ENCODE measurements at places on chromosomes 2 and 18.

DNA sequence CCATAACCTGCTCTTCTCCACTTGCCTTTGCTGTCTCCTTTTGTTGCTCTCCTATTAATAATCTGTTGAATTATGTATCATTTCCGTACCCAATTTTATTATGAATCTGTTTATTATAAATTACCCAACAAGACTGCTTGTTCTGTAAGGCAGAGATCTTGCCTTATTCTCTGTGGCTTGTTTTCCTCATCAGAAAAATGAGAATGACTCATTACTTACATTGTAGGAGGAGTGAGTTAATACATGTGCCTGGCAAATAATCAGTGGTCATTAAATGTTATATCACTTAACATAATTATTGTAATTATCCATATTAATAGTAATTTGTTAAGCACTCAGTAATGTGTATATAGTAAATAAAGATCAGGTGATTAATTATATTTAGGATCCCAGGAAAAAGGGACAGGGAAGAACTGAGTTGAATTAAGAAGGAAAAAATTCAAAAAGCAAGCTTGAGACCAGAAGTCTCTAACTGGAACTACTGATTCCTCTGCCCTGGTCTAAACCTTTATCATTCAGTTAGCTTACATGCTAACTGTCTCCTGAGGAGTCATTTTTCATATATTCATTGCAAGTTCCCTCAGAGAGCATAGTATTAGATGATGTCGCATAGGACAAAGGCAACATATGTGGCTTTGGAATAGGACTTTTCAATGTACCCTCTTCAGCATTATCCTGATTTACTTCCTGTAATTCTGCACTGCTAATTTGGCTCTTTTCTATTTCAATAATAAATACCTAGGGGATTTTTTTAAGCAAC, 335.7 kb downstream of the GALNT13 start:
- no peak for DNase-seq

- DNase-seq = no peak
Measured at GRCh38 chr2:135164431-135164830, 112.3 kb downstream of the RAB3GAP1 start.

GRCh38 chr2:44433895-44434294, 72.1 kb downstream of the CAMKMT start:
- no peak for DNase-seq

GRCh38 chr2:100632037-100632436, 69.2 kb downstream of the PDCL3 start:
- no peak for DNase-seq

- DNase-seq = no peak
Measured at GRCh38 chr2:17822445-17823117, 6.3 kb downstream of the MSGN1 start.

DNA sequence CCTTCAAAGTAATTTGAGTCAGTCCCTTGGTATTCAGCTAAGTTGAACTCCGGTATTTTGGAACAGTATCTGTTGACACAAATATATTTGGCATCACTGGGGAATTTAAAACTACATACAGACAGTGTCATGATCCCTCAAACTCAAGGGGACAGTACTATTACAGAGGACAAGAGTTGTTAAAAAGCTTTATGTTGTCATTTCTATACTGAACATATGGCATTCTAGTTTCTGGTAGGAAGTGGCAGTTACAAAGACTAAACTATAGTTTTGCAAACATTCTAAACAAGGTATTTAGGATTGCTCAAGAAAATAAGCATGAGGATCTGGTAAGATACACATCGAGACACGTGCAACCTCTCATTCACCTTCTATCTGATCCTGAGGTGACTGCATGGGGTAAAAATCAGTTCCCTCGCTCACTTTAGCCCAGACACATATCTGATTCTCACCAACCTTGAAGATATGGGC, 16.6 kb upstream of the CCNYL1 start:
- DNase-seq = no peak

DNA sequence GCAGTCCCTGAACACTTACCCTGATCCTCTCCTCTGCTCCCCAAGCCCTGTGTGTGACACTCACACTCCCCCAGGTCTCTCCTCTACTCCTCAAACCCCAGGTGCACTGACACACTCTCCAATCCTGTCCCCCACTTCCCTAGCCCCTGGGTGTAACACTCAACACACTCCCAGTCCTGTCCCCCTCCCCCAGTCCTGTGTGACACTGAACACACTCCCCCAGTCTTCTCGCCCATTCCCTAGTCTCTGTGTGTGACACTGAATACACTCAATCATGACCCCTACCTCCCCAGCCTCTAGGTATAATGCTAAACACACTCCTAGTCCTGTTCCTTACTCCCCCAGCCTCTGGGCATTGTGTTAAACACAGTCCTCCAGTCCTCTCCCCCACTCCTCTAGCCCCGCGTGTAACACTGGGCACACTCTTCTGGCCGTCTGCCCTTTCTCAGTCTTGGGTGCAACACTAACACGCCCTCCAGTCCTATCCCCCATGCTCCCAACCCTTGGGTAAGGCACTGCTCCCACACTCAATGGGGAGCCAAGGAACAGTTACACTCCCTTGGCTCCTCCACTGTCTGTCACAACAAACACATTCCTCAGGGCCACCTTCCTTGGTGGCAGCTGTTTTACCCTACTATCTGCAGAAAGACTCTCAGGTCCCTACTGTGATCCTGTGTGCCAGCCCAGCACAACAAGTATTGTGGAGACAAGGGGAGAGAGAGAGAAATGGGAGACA, 82.5 kb upstream of the PKDCC start:
- DNase-seq = no peak

DNA sequence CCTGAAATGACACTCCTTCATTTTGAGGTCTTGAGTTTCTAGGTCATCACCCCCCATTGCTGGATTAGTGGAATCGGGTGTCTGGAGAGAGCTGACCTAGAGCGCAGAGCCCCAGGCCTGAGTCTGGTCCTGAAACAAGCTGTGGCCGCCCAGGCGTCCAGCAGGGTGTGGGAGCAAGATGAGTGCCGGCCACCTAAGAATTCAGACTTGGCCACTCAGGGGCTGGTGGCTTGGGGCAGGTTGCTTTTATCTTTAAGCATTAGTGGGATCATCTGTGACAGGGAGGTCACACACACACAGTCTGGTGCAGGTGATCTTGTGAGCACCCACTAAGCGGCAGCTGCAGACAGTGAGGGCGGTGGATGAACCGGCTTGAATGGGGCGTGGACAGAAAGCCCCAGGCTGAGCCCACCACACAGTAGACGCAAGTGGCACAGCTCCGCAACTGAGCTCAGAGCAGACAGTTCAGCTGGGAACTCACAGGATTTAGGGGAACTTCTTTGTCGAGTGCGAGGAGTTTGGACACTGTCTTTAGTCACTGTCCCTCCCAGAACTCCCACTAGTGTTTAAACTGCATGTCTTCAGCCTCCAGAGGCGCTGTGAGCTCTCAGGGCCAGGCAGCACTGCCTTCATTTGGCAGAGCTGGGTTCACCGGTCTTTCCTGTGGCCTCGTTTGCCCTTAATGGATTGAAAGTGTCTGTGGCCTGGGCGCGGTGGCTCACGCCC, 21.5 kb downstream of the ITGB1BP1 start:
- no peak for DNase-seq

- no peak for DNase-seq
Measured at GRCh38 chr2:50606860-50607259, 425.1 kb downstream of the NRXN1 start.

DNA sequence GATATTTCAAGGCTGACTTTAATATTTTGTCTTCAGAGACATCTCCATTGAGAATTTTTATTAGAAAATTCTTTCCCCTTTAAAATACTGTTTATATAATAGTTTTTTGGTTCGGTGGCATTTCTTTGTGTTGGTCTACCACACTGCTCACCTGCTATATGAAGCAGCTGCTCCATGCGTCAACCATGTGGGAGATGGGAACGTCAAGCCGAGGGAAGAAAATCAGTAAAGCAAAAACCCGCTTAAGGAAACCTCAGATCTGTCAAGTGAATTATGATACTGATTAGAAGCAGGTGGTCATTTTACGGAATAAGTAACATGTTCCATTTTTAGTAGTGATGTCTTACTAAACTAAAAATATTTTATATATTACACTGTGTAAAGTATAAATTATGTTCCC, 5.6 kb upstream of the TMEM17 start:
- no peak for DNase-seq

GRCh38 chr2:39787950-39788349, 8.9 kb upstream of the THUMPD2 start:
- no peak for DNase-seq

DNA sequence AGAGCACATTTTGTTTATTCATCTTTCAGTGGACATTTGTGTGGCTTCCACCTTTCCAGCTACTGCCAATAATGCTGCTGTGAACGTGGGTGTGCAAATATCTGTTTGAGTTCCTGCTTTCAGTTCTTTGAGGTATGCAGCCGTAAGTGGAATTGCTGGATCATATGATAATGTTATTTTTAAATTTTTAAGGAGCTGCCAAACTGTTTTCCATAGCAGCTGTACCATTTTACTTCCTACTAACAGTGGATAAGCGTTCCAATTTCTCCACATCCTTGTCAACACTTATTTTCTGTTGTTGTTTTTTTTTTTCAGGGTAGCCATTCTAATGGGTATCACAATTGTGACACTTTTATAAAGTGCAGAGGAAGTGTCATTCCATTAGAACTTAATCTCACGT, 162.5 kb downstream of the NCK2 start:
- DNase-seq = no peak

DNA sequence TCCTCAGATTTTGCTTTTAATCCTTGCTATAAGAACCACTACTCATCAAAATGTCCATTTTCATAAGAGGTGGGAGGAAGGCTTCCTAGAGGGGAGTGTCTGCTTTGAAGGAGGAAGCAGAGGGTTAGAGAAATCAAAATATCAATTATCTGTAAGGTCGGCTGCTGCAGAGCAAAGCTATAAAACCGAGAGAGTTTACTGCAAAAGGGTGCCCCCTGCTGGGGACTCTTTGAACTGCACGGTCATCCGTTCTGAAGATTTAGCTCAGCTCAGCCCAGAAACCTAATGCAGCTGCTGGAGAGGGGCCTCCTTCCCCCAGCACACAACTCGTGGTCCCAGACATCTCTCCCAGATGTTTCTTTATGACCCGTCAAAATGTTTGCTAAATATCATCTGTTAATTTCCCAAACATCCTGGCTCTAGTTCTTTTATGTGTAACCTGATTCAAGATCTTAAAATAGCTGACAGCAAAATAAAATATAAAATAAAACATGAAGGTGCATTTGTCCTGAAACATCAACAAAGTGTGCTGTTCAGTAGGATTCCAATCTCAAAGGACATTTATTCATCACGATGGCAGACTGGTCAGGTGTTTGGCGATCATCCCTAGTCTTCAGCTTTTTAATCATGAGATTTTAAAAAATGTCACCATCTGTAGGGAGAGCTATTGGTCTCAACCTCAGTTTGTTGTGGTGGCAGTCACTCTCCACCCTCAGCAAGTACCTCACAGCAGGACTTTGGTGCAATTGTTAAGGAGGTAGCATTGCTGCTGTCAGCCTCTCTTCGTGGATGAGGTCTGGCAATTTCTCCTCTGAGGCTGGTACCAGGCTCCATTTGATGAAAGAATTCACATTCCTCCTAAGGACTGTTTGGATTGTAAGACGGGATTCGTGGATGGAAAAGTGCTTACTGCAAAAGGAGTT, 185.9 kb downstream of the MTX2 start:
- DNase-seq = peak; percentile 81

DNA sequence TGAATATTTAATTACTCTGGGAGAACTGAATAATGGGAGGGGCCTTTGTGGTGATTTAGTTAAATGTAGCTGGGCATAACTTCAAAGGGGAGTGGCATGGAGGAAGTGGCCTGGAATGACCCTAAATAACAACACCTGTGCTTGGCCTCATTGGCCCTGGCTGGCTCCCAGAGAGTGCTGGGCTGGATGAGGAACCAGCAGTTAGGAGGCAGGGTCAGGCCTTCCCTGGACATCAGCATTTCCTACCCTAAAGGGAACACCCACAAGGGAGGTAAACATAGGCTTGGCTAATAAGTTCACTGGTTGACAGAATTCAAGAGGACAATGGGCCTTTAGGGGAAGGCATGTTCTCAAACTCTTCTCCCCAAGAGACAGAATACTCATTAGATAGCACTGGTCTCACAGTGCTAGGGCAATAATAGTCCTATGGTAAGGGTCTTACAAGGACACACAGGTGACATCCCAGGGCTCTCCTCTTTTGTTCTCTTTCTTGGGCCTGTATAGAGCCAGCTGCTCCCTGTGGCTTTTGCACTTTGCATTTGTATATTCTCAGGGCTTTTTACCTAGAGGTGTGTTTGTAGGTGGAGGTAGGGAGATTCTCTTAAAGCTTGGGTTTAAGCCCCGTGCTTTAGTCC, 106.8 kb downstream of the ZNF519 start:
- DNase-seq = no peak

DNA sequence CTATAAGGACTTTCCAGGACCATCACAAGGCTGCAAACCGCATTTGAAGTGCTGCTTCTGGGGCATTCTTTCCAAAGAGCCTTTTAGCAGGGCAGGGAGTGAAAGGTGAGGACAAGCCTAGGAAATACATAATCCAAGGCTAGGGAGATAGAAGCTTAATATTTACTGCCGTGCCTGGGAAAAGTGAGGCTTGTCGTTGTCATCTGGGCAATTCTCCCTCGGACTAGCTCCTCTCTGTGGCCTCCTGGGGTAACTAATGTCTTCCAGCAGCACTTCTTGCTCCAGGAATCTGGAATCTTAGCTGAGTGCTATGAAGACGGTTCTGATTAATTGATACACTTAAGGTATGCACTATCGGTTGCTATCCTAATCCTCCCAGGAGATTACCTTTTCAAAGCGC, 69.3 kb upstream of the ATL2 start:
- no peak for DNase-seq

- no peak for DNase-seq
Measured at GRCh38 chr2:64234150-64234549, 89.9 kb upstream of the PELI1 start.

- DNase-seq = no peak
Measured at GRCh38 chr2:48991415-48992131, 162.7 kb downstream of the FSHR start.

DNA sequence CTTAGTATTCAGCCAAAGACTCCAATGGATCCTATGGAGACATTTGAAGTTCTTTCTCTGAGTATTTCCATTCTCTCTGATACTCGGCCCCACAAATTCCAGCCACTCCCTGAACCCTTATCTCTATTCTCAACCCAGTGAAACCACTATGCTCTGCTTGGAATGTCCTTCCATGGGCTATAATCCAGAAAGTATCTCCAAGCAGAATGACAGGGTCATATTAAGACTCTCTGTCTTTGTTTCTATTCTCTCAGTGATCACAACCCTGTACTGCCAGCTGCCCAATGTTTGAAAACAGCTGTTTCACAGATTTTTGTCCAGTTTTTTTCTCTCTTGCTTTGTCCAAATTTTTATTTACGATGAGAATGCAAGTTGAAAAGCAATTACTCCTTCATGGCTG, 21.9 kb downstream of the CHMP3 start:
- DNase-seq = no peak

DNA sequence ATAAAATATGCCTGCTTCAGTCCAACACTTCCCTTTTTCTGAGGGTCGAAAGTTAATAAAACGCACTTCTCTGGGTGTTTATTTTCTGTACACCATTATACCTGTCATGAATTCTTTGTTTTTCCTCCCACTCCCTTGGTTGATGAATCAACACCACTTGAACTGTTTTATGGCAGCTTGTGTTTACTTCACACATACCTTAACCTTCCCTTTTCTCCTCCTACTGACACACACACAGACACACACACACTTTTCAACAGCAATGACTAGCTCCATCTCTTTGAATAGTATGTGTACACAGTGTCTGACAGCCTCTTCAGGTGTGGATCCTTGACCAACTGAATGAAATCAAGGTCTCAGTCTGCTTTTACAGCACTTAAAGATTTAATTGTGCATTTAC, 91.3 kb downstream of the SATB2 start:
- no peak for DNase-seq

- no peak for DNase-seq
Measured at GRCh38 chr18:8948011-8948410, 154.5 kb upstream of the NDUFV2 start.
